ENCODE measurements at places on chromosomes 7 and 10.

- DNase-seq = no peak
These were observed 85.2 kb upstream of the AMPH start for GRCh38 chr7:38716397-38716796.

- DNase-seq = no peak
These were observed 50.3 kb upstream of the DOCK1 start for GRCh38 chr10:126854726-126855495.

- DNase-seq = no peak
These were observed 66.8 kb downstream of the CACNA2D1 start for GRCh38 chr7:82376739-82377138.

- DNase-seq = peak; percentile 49
These were observed 99.6 kb downstream of the JAZF1 start for GRCh38 chr7:28081016-28081415.

DNA sequence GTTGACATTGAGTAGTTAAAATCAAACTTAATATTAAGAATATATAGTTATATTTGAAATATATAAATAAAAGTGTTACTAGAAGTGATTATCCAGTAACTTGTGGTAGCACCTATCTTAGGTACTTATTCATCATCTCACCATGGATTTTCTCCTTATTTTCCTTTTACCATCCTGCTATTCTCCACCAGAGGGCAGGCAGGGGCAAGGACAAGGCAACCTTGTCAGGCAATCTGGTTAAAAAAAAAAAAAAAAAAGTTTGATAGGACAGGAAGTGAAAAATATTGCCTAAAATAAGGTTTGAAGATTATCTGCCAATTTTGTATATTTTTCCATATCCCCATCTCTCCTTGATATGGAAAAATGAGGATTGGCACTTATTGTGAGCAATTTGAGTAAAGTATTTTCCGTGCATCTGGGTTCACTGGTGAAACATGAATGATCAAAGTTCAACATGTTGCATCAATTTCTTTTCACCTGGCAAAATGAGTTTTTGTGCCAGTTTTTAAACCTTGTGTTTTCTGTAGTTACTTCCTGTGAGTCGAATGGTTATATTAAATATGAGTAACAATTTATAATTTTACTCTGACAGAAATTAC lies 256.7 kb downstream of the AGMO start:
- peak; percentile 28 for DNase-seq

GRCh38 chr10:86415583-86415982 lies 49.0 kb upstream of the GRID1 start:
- DNase-seq = no peak

DNA sequence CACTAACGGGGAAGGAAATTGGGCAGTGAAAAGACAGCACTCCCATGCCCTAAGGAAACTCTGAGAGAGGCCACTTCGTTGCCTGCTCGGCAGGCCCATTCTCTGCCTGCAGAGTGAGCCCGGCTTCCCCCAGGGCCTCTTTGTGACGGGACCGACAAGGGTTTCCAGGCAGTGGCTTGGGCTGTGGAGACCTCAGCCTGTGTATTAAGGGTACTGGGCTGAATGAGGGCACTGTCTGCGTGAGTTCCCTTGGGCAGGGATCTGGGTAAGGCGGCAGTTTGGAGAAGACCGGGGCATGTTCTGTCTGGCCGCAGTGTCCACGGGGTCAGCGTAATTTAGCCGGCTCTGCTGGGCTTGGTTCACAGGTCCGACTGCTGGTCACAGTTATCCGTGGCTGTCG lies 237.2 kb downstream of the MGMT start:
- DNase-seq = no peak

- DNase-seq = peak; percentile 53
These were observed 179.6 kb downstream of the CELF2 start for GRCh38 chr10:11197266-11197712.

DNA sequence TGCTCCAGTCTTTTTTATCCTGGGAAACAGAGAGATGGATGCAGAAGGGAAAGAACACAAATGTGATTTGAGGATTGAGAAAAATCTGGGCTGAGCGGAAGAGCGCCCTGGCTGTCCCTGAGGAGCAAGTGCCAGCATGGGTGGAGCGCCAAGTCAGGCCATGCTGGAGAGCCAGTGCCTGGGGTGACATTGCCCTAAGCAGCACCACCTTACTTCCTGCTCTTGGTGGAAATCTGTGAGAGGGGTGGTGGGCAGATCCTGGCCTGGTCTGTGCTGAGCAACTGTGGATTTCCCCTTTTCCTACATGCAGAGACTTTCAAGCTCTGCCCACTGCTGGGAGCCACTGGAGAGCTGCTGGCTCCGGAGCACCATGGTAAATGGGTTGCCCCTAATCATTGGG lies 36.9 kb downstream of the DDIT4 start:
- peak; percentile 72 for DNase-seq

GRCh38 chr7:16299853-16300252 lies 121.5 kb downstream of the CRPPA start:
- no peak for DNase-seq

- DNase-seq = no peak
These were observed 4.4 kb downstream of the MYL7 start for GRCh38 chr7:44136731-44137130.

GRCh38 chr10:84004221-84004620 lies 135.1 kb upstream of the GHITM start:
- no peak for DNase-seq

GRCh38 chr7:100639995-100640516 lies 1.3 kb downstream of the TFR2 start:
- no peak for DNase-seq

GRCh38 chr7:127759945-127760421 lies 108.0 kb downstream of the SND1 start:
- DNase-seq = no peak

- DNase-seq = no peak
These were observed 130.4 kb upstream of the KCNMA1 start for GRCh38 chr10:77768039-77768438.

Data from right cardiac atrium (tissue), 5 donors.